Neural progenitor cell (in vitro differentiated cells): ENCODE measurements at places on chromosomes 13 and 19.

- DNase-seq = no peak
Observed at GRCh38 chr13:29716493-29716892, 121.0 kb upstream of the SLC7A1 start.

GRCh38 chr13:106796280-106797047, 228.5 kb upstream of the ARGLU1 start:
- DNase-seq = peak; percentile 83

GRCh38 chr13:76326343-76326742, 559.9 kb downstream of the KCTD12 start:
- DNase-seq = no peak

DNA sequence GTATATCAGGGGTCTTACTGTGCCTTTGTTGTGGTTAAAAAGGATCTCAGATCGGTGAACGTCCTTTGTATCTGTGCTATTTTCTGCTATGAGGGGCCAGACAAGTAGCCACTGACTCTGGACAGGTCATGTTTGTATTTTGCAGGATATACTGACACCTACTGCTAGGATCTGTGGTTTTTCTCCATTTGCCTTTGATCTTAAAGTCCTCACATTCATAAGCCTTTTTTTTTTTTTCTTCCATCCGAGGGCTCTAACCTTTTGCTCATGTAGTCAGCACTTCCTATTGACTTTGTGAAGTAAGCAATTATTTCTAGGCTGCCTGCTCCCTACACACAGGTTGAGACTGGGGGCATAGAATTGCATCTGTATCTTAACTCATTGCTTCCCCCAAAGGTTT, 106.2 kb downstream of the SLITRK5 start:
- peak; percentile 25 for DNase-seq

GRCh38 chr13:36453516-36453915, 21.2 kb downstream of the CCNA1 start:
- DNase-seq = peak; percentile 45
